Lower leg skin (tissue), 4 donors: ENCODE measurements at places on chromosomes 16 and 17.
A peak's percentile ranks its signal among the peaks of the same experiment; 100 is the strongest.

- DNase-seq = no peak
Measured at GRCh38 chr17:51147650-51148049, 5.7 kb upstream of the NME1 start.

GRCh38 chr16:87240211-87241136 is 76.7 kb downstream of the C16orf95 start:
- peak; percentile 15 for DNase-seq

- no peak for DNase-seq
Measured at GRCh38 chr17:81635431-81635830, 1.5 kb downstream of the NPLOC4 start.

DNA sequence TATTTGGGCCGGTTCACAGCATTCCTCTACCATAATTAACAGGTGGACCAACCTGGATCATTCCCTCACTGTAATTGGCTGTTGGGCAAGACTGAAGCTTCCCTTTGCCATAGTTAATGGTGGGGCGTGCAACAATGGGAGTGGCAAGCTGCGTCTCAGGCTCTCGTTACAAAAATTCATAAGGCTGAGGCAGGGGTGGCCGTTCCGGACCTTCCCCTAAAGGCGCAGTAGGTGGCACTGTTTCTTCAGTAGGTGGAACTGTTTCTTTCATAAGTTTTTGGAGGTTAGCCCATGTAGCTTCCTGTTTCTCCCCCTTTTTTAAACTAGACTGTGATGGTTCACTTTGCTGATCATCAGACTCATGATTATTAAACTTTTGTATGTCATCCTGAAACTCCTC is 17.0 kb upstream of the TMC5 start:
- no peak for DNase-seq

DNA sequence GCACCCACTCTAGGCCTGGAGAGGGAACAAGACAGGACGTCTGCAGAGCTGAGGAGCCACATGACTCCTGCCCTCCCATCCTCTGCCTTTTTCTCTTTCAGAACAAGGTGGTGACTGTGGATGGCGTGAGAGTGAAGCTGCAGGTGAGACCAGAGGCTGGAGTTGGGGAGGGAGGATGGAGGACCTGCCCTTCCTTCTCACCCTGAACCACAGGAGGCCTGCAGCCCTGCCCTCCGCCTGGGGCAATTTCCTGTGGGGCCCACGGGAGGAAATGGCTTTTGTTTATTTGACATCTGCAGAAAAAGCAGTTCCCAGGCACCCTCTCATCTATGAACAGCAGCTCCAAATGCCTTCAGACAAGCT is 5.1 kb downstream of the RAB37 start:
- DNase-seq = no peak

- peak; percentile 81 for DNase-seq
Measured at GRCh38 chr17:29778956-29779811, 150.8 kb downstream of the SSH2 start.

DNA sequence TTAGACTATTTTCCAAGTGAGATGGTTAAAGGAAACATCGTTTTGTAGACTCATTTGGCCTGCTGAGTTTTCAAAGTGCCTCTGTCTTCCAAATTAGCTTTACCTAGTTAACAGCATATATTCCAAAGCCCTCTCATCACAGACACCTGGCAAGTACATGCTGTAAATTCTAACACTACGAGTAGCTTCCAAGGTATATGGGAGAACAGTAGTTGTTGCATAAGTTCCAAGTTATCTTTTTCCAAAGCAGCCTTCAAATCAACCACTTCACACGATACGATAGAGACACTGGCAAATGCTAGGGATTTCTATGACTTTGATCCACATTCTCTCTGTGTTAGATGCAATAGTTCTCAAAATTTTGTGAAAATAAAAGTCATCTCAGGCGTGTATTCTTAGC is 299.3 kb downstream of the CNTNAP4 start:
- DNase-seq = no peak

GRCh38 chr16:4365014-4365406 is 6.6 kb upstream of the VASN start:
- no peak for DNase-seq

GRCh38 chr16:10964039-10964890 is 19.9 kb downstream of the CLEC16A start:
- DNase-seq = peak; percentile 96

- no peak for DNase-seq
Measured at GRCh38 chr16:71746442-71747046, 22.0 kb upstream of the PHLPP2 start.

DNA sequence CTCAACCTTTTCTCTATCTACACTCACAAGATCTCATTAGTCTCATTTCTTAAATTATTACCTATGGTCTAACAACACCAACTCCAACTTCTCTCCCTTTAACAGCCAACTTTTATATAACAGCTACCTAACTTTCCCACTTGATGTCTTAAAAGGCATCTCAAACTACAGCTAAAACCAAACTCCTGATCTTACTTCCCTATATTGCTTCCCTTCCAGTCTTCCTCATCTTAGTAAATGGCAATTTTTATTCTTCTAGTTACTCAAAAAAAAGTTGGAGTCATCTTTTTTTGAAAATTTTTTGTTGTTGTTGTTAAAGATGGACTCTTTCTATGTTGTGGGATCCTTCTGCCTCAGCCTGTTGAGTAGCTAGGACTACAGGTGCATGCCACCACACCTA is 15.3 kb downstream of the SRR start:
- DNase-seq = no peak
